NCI-H2081 (cell line): ENCODE measurements at places on chromosomes 1 and 21.

DNA sequence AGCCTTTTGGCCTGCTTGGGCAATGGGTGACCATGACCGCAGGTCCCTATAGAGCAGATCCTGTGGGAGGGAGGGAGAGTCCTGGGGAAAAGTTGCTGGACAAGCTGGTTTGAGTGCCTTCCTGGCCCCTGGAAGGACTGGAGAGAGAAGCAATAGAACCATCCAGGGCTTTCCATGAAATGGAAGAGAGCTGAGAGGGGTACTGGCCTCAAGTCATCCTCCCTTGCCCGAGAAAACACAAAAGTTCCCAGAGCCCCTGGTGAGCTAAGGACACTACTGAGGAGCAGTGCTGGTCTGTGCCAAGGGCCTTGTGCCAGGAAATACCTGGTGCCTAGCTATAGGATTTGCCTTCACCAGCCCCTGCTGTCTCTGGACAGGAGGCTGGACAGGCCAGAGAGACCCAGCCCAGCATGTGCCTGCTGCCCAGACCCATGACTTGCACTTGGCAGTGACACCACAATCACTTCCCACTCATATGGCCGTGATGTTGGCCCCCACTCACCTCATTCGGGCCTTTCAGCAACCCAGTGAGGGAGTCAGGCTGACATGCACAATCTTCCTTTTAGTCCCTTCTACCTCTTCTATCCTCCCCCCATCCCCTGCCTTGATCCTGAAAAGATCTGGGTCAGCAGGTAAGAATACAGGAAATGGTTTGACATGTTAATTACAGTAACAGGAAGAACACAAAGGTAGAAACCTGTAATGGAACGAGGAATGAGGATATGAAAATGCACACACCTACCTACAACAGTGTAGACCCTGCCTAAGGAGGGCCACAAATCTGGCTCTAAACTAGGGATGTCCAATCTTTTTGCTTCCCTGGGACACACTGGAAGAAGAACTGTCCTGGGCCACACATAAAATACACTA is 7.0 kb downstream of the SH3BP5L start:
- DNase-seq: no peak

DNA sequence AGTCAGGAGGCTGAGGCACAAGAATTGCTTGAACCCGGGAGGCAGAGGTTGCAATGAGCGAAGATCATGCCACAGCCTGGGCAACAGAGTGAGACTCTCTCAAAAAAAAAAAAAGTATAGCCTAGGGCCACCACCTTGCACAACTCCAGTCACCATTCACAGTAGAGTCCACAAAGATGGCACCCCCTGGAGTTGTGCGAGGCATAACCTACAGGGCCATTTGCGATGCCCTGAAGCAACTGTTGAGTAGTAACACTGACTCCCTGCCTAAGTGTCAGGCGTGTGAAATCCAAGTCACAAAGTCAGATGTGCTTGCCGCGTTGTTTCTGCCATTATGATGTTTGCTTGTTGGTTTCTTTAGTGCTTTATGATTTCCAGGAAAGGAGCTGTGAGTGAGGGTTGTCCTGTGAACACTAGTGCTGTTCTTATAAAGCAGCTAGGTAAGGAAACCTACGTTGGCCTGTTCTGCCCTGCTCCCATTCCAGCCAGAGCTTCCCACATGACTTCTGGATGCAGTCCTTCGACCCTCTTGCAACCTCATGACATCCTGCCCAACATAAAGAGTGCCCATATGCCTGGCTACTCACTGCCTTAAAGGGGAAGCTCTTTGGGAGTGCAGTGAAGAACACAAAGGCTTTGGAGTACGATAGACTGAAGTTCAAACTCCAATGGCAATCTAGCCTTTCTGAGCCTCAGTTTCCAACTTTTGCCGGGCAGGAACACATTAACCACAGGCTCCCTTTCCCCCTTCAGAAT is 29.8 kb downstream of the FHAD1 start:
- DNase-seq: no peak

- DNase-seq: peak; percentile 69
Measured at GRCh38 chr1:232033285-232033684, 406.7 kb downstream of the DISC1 start.

GRCh38 chr1:193419295-193419694 is 232.9 kb upstream of the B3GALT2 start:
- DNase-seq: no peak

DNA sequence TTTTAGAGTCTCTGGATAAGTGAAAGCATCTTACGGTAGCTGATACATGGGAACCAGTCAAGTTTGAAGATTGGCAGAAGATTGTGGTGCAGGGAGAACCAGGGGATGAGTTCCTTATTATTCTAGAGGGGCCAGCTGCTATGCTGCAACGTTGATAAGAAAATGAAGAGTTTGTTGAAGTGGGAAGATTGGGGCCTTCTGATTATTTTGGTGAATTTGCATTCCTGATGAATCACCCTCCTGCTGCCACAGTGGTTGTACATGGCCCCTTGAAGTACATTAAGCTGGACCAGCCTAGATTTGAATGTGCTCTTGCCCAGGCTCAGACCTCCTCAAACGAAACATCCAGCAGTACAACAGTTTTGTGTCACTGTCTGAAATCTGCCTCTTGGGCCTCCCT is 45.9 kb downstream of the BTBD8 start:
- no peak for DNase-seq

DNA sequence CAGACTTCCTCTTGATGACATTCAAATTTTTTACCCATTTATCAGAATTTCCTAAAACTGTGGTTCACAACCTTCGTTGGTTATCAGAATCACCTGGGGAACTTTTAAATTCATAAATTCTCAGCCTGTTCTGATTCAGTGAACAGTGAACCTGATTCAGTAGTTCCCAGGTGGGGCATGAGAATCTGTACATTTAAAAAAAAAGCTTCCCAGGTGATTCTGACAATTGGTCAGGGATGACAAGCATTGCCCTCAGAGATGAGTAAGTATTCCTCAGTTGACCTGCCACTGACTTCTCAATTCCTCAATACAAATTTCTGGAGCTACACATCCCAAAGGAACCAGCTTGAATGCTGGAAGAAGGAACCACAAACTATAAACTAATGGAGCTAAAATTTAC is 23.5 kb upstream of the CR2 start:
- DNase-seq: no peak

- DNase-seq: no peak
Measured at GRCh38 chr1:161866241-161866640, 100.1 kb downstream of the ATF6 start.

DNA sequence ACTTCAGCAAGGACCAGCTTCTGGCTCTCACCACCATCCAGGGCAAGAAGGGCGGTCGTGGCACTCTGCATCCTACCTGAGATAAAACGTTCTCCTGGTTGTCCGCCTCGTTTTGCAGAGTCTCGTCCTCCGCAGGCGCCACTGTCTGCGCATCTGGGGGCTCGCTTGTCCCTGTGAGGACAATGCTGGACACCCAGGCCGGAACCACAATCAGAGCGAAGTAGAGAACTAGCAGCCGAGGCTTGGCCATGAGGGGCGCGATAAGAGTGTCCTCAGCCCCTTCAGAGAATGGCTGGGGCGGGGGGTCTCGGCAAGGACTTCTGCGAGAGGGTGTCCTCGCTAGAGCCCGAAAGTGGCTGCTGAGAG is 505 bp downstream of the OLFML2B start:
- no peak for DNase-seq

- no peak for DNase-seq
Measured at GRCh38 chr1:37741662-37742061, 23.3 kb downstream of the EPHA10 start.

GRCh38 chr1:95201905-95202304 is 32.1 kb upstream of the RWDD3 start:
- DNase-seq: no peak

DNA sequence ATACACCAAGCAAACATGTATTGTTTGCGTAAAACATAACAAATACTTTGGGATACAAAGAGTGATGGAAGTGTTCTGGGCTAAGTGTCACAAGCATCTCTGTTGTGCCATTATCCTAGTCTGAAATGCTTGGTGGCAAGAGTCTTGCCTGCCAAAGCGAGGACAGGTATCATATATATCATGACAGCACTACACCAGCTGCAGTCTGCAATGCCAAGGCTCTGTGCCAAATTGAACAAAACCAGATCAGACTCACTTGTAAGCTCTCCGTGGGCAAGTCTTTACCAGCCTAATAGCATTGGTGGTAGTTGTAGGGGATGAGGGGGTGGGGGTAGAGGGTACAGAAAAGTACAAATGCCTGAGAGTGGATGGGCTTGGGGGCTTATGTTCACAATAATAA is 119.2 kb downstream of the RWDD3 start:
- DNase-seq: peak; percentile 86

DNA sequence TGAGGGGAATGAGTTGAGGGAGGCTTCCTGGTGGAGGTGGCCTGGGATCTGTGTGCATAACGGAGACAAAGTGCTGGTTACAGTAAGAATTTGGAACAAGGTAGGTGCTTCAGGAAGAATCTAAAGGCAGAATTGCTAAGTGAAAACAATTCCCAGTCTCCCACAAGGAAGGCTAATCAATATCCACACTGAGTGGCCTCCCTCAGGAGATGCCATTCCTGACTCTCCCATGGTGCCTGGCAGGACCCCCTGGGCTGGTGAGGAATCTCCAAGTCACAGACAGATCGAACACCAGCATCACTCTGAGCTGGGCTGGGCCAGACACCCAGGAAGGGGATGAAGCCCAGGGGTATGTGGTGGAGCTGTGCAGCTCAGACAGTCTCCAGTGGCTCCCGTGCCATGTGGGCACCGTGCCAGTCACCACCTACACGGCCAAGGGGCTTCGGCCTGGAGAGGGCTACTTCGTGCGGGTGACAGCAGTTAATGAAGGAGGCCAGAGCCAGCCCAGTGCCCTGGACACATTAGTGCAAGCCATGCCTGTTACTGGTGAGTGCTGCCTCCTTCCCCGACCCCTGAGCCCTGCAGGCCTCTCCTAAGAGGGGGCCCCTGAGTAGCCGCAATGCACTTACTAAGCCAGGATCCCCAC is 30.7 kb downstream of the IGFN1 start:
- no peak for DNase-seq

DNA sequence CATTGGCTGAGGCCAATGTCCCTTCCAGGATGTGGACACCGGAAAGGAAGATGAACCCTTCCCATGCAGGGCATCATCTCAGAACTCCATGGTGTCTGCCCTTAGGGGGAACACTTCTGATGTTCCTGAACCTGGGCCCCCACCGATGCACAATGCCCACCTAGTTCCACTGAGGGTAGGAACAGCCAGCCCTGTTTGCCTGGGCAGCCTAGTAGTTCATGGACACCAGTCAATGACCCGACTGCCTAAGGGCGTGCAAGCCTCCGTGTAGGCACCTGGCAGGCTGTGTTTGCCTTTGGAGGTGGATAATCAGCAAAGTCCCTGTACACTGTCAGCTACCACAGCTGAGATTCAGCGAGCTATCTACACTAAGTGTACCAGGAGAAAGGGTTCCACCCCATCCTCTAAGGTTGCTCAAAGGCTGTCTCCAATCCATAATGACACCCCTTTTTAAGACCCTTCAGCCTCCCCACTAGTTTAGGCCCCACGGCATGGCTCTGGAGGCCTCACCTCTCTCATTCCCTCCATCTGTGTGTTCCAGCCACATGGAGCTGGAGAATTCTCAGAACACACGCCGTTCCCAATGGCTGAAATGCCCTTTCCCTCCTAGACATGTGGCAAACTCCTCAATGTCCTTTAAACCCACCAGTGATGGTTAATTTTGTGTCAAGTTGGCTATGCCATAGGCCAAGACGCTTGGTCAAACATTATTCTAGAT is 124.8 kb upstream of the EDN2 start:
- DNase-seq: no peak

DNA sequence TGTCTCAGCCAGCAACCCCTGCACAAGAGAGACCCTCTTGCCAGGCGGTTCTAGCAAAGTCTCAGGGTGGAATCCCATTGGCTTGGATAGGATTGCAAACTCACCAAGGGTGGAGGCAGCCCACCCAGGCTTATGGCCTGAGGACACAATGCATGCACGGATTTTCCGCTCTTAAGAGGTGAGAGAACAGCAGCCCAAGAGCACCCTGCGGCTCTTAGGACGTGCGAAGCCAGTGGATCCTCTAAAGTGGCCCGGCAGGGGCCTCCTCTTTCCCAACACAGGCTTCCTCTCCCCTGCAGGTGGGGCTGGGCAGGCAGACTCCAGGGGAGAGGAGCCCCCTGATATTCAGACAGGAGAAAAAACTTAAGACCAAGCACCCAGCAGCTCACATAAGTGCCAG is 31.2 kb upstream of the TMEM51 start:
- DNase-seq: no peak

DNA sequence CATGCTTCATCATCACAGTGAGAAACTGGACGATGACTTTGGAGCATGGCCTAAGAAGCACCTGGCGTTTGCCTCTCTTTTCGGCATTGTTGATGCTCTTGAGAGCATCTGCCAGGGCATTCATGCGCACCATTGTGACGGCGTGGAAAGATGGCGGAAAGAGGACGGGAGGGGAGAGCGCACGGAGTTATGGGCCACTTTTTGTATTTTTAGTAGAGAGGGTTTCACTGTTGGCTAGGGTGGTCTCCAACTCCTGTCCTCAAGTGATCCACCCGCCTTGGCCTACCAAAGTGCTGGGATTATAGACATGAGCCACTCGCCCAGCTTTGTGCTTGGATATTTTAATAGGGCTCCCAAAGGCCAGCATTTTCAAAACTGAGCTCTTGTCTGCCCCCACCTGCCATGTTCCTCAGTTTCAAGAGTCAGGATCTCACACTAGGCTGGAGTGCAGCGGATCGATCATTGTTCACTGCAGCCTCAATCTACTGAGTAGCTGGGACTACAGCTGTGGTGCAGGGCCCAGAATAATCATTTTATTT is 5.3 kb downstream of the RPS8 start:
- no peak for DNase-seq

- DNase-seq: no peak
Measured at GRCh38 chr21:27391990-27392389, 425.1 kb upstream of the ADAMTS5 start.

DNA sequence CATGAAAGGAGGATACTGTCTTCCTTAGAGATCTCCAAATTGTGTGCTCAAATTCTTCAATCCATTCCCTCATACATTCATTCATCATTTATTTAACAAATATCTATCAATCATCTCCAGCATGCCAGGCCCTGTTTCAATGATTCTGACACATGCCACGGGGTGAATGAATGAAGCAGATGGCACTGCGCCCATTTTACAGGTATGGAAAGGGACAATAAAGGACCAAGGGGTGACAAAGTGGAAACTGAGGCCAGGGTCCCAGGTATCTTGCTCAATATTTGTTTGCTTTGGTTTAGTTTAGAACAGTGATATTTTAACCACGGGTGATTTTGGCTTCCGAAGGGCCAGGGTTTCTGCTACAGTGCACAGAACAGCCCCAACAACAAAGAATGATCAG is 321.6 kb upstream of the RUNX1 start:
- DNase-seq: no peak

DNA sequence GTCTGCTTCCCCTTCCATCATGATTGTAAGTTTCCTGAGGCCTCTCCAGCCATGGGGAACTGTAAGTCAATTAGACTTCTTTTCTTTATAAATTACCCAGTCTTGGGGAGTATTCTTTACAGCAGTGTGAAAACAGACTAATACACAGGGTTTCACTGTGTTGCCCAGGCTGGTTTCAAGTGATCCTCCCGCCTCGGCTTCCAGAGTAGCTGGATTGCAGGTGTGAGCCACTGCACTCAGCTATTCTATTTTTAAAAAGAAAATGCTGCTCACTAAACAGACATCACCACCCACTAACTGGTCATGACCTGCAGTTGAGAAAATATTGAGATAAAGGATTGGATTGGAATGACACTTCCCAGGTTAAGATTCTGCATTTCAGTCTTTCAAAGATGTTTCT is 20.8 kb upstream of the SLC2A7 start:
- DNase-seq: no peak
